ENCODE measurements at places on chromosomes 7 and 10.

DNA sequence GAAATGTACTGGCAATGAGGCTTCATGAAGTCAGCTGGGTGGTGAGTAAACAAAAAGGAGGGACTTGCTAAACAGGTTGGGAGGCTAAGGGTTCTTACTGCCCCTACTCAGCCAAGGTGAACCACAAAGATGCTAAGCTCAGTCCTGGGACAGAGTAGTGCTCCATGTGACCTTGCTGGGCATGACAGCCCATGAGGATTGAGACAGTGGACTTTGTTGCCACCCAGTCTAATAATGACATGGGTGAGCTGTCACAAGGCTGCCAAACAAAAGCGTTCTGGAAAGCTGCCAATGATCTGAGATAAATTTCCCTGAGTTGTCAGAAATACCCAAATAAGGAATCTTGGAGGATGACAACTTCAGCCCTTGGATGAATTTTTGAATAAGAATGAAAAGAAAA lies 75.2 kb downstream of the CLEC2L start:
- no peak for DNase-seq

DNA sequence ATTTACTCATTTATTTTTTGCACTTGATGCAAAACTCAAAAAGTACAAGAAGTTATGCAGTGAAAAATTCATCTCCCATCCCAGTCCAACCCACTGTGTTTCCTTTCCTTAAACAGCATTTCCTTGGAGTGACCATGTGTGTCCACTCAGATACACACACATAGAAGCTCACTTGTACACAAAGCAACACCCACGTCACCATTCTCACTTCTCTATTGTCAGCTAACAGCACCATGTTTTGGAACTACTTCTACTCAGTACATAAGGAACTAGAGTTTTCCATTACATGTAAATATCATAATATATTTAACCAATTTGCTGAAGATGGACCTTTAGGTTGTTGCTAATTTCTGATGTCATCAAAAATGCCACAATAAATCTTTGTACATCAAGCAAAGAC lies 167.6 kb downstream of the GRID1 start:
- DNase-seq = no peak

DNA sequence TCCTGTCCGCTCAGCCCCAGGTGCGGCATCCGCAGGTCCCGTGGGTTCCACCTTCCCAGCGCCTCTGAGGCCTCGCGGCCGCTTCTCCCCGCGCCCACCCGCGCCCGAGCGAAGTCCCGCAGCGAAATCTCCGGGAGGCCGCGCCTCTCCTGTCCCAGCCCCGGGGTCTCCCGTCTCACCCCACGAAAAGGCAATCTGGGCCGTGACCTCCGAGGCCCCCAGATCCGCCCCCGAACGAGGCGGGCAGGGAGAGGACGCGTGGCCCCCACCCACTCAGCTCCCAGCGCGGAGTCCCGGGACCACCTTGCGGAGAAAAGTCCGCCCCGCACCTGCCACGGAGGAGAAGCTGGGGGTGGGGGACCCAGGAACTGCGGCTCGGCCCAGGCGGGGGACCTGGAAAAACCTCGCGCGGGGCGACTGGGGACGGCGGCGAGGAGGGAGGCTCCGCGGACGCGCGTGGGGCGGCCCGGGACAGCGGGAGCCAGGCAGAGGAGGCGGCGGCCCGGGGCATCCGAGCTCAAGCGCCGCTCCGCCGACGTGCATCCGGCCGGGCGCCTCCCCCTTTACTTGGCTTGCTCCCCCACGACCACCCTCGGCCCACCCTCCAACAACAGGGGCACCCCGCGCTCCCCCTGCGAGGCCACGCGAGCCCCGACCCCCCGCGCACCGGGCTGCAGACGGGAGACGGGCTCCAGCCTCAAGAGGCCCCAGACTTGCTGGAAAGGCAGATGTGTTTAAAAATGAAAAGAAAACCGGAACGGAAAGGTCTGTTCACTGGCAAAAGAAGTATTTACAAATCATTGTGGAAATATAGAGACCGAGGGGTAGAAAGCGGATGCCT lies 33.0 kb upstream of the RNF32 start:
- no peak for DNase-seq

DNA sequence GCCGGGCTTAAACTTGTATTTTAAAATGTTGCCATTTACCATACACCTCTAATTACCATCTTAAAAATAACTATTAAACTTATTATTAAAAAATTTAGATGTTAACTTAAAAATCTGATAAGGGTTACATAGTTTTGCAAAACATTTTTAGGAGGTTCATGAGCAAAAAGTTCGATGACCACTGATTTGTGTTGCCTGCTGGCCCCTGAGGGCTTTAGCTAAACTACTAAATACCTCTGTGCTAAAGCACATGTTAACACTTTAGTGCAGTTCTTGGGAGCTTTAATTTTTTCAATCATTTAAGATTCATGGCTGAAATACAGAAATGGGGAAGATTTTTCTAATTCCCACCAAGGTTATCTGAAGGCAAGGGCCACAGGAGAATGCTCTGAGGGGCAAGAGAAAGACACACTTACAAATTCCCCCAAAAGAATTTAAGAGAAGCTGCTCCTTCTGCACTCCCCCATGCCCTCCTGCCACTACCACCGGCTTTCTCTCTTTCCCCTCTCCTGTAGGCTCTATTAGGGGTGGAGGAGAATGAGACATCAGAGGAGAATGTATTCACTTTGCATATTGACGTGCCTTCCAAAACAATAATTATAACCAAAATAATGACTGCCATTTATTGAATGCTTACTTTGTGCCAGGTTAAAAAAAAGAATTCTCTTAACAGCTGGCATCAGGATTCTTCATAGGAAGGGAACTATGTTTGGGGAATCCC lies 106.2 kb downstream of the RTKN2 start:
- DNase-seq = peak; percentile 10

DNA sequence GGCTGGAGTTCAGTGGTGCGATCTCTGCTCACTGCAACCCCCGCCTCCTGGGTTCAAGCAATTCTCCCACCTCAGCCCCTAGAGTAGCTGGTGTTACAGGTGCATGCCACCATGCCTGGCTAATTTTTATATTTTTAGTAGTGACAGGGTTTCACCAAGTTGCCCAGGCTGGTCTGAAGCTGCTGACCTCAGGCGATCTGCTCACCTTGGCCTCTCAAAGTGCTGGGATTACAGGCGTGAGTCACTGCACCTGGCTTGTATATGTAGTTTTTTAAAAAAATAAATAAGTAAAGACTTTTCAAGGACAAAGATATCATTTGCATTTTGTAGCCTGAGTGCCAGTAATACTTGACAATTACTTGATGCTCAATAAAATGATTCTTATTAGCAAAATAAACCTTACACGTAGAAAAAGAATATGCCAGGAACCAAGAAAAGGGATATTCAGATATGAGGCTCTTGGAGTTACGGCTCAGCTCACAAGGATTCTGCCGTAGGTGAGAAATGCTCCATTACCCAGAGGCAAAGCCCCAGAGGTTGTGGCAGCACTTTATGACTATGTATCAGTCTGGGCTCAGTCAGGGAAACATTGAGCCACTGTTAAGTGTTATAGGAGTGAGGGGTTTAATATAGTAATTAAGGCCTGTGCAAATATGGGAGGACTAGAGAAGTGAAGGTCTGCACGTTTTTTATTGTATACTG lies 98.5 kb downstream of the TPST1 start:
- DNase-seq = no peak

- DNase-seq = no peak
Measured at GRCh38 chr10:103843045-103843444, 12.3 kb downstream of the SH3PXD2A start.
